ENCODE measurements at places on chromosomes 3 and 15. TPM values are rescaled to one million over a fixed set of nuclear protein-coding genes. Genes with fewer than 3 reads are reported as not detected.

- no peak for DNase-seq
These were observed 158.0 kb downstream of the FBLN2 start for GRCh38 chr3:13706886-13707285.

DNA sequence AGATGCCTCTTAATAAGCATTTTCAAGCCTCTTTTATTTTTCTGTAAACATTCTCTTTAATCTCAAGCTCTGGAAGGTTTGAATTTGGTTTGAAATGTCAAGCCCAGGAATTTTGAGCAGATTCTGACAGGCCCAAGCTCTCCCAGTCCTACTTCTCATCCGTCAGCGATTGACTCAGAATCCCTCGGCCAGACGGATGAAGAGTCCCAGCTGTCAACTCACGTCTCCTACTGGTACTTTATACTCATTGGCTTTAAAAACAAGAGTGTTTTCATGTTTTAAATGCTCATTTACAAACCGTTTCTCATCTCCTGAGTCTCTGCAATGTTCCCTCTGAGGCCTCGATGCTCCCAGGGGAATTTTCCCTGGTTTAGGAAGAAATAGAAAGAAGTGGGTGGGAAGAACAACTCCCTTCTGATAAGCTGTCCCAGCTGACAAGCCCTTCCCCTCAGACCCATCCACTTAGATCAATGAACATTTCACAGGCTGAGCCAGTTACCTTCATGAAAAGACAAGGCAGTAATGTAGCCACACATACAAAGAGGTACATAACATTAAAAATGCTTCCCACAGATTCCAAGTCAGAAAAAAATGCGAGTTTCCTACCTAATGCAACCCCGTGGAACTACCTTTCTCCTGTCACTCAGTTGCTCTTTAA, 478.2 kb upstream of the DPH6 start:
- DNase-seq = peak; percentile 4

GRCh38 chr15:23857028-23857641, 170.0 kb upstream of the NDN start:
- peak; percentile 64 for DNase-seq

GRCh38 chr3:126938520-126939337, 44.2 kb upstream of the PLXNA1 start:
- DNase-seq = no peak

- DNase-seq = no peak
These were observed 2.8 kb downstream of the APOD start for GRCh38 chr3:195580744-195581443.

- DNase-seq = no peak
These were observed 21.4 kb downstream of the CCR1 start for GRCh38 chr3:46186471-46187340.

- no peak for DNase-seq
These were observed 12.4 kb downstream of the PLA2G4F start for GRCh38 chr15:42143866-42144625.

DNA sequence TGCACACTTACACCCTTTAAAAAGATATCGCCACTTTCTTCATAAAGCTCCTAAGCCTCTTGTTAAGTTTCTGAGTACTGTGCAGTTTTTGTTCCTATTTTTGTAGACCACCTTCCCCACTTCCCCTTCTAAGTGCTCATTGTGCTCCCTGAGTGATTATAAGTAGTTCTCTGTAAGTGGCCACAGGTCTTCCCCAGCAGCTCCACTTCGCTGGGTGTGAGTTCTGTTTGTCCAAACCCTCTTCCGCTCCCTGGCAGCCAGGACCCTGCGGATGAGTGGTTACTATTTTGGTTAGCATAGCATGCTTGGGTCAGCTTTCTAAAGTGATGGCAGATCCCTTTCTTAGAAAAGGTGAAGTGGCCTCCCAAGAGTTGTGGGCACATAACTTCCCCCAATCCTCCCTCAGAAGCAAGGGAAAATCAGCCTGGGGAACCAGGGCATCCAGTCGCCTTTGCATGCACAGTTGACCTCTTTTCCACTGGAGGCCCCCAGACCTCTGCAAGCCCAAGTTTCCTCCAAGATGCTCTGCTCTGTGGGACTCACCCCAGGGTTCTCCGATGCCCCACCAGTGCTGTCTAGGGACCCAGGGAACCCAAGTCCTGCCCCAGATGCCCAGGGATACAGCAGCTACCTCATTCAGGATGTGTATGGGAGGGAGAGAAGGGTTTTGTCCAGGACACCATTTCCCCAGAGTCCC, 69.6 kb downstream of the ATP10A start:
- DNase-seq = no peak

DNA sequence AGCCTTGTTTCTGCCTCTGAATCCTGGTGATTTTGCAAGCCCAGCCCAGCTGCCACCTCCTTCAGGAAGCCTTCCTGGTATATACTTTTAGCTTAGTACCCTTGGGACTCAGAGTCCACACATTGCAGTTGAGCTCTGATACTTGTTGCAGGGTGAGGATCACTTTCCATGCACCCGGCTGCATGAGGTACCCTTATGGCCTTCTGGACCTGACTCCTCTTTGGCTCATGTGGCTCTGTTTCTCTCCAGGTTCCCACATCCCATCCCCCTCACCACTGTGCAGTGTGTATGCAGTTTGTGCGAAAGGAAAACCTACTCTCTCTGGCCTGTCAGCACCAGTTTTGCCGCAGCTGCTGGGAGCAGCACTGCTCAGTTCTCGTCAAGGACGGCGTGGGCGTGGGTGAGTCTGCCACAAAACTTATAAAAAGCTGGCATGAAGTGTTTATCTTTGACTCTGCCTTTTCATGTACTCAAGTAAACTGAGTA, 23.1 kb upstream of the P4HTM start:
- DNase-seq = no peak

- no peak for DNase-seq
These were observed 137.4 kb downstream of the SV2B start for GRCh38 chr15:91237445-91237844.

DNA sequence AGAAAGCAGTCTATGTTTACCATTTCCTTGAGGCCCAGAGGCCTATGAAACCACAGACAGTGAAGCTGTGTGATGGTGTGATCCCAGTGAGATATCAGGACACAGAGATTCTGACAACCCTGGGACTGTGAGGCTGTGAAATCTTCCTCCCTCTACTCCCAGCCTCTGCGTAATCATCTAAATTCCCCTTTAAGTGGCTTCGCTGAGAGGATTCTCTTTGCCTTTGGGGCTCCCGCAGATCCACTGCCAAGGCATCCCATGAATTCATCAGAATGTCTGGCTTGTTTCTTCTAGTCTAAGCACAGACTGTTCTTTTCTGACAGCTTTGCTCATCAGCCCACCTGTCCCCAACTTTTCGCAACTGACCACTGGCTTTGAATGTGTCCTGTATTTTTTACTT, 901.2 kb upstream of the NR2F2 start:
- DNase-seq = no peak

DNA sequence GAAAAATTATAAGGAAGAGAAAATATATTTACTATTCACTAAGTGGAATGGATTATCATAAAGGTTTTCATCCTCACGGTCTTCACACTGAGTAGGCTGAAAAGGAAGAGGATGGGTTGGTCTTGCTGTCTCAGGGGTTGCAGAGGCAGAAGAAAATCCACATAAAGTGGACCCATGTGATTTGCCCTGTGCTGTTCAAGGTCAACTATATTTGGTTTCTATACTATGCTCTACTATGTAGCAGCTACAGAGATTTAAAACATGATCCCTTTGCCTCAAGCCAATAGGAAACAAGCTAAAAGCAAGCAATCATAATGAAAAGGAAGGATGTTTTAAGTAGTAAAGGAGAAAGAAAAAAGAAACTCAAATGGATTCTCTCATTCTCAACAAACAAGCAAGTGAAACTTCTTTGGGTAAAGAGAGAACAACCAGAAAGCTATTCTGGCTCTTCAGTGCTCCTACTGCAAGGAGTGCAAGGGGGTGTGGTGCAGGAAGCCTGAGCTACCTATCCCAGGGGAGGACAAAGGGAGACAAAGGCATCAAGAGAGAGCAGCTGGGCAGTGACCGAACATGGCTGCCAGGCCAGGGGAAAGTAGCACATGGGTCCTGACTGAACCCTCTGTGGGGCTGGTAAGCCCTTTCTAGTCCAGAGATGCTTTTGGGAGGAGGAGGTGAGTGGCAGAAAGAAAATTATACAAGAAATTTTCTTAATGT, 35.9 kb downstream of the SFMBT1 start:
- no peak for DNase-seq

DNA sequence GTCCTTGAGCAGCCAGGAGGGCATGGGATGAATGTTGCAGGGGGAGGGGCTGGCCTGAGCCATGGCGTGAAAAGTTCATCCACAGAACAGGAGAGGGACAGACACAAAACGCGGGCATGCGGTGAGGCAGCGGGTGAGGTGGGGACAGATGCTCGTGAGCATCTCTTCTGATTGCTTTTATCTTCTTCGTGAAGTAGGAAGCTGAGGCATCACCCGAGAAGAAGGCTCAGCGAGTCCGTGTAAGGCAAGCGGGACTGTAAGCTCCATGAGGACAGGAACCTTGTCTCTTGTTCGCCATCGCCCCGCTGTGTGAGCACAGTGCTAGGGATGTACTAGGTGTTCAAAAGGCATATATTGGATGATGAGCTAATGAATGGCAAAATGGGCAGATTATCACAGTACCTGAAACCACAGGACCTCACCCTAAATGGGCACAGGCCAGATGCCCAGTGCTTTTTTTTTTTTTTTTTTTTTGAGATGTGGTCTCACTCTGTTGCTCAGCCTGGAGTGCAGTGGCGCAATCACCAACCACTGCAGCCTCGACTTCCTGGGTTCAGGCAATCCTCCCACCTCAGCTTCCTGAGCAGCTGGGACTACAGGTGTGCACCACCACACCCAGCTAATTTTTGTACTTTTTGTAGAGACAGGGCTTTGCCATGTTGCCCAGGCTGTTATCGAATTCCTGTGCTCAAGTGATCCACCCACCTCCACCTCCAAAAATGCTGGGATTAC, 46.8 kb downstream of the CPN2 start:
- DNase-seq = no peak

DNA sequence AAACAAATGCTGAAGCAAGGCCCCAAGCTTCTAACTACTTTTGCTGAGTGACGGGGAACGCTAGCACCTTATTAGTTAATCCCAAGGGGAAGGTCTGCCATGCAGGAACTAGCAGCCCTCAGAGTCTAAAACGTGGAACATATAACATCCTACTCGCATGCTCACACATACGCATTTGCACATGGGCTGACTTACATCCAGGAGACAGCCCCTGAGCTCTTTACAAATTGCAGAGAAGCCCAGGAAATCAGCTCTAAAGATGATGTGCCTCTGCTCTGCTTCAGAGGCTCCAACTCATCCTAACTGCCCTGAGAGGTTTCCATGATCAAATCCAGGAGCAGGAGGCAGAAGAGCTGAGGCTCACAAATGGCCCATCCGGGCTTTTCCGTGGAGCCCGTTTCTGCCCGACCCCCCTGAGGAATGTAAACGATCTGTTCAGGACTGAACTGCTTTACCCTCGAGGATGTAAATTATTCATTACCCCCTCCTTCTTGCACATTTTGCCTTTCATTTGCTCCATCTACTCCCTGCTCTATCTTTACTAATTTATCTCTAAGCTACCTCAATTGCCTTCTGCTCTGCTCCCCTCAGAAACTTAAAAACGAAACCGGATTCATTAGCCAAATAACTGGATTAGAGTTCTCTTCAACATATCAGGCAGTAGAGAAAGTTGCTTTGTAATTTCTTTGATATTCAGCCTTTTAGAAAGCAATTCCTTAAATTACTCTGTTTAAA, 141.9 kb upstream of the CCDC54 start:
- peak; percentile 32 for DNase-seq

GRCh38 chr15:28885630-28886430, at the start of gene APBA2:
Gene APBA2 (plus strand): TSS chr15:28885974. CDS start chr15:29053885, 167,911 bp downstream.
- DNase-seq = peak; percentile 57

DNA sequence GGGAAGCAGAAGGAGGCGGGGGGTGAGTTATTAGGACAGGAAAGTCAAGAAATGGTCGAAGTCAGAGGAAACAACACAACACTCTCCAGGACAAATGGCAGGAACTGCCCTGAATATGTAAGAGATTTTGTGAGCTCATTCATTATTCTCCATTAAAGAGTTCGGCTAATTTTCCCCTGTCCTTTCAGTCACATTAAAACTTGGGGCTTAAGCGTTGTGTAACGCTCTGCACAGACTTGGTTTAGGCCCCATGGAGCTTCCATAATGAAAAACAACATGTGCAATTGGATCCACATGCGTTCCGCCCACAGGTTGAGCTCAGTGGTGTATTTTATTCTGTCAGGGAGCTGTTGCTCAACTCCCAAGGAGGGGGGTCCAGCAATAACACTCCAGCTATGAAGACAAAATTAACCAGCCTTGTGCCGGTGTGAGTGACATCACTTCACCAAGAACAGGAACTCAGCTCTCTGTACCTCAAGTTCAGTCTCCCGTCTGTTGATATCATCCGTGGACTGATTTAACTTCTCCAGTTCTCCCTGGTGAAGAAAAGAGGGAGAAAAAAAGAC, 2.3 kb downstream of the SH3BP5 start:
- DNase-seq = peak; percentile 78

DNA sequence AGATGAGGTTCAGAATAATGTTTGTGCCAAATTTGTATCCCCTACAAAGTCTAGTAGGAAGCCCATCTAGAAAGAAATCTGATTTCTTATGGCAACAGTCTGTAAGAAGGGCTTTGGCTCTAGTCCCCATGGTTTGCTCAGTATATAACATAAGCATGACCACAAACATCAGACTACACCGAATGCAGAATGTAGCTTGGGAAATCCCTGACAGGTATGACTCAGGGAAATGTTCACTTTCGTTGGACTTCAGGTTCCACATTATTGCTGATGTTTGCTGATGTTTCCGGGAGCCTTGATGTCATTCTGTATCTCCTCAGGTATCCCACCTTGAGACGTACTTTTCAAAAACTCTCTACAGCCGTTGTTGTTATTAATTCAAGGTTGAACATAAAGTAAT, 304.4 kb upstream of the TGFBR2 start:
- DNase-seq = no peak

The TMEM207 gene
- total RNA-seq = not detected

The LINGO1 gene
- not detected for total RNA-seq

The RHOV gene
- total RNA-seq = 0.23 TPM

The CAV3 gene
- not detected for total RNA-seq

The NTRK3 gene
- 0.39 TPM for total RNA-seq

The GRAMD2A gene
- total RNA-seq = 0.77 TPM

The NEK11 gene
- total RNA-seq = 8.6 TPM

The SLC6A1 gene
- not detected for total RNA-seq

The SEMA3F gene
- total RNA-seq = 1.4 TPM
